Gastrocnemius medialis (tissue), 4 donors: ENCODE measurements at places on chromosomes 7 and 10. TPM values are rescaled to one million over a fixed set of nuclear protein-coding genes. Genes with fewer than 3 reads are reported as not detected.

STEAP4 gene
- total RNA-seq, result 18.0 TPM

PTPRZ1 gene
- not detected for total RNA-seq

RARRES2 gene
- 14.3 TPM for total RNA-seq

OR2A5 gene
- total RNA-seq, result not detected

NPFFR1 gene
- not detected for total RNA-seq

ZNF25 gene
- total RNA-seq, result 24.8 TPM

GBF1 gene
- total RNA-seq, result 54.9 TPM

GIMAP1 gene
- 4.1 TPM for total RNA-seq

LRRC27 gene
- total RNA-seq, result 6.1 TPM

CYP3A4 gene
- 107 TPM for total RNA-seq

IQUB gene
- 0.15 TPM for total RNA-seq

HNRNPA2B1 gene
- total RNA-seq, result 155 TPM

COL17A1 gene
- 0.63 TPM for total RNA-seq

RFC2 gene
- 15.2 TPM for total RNA-seq

ATG9B gene
- total RNA-seq, result not detected

PTN gene
- 0.87 TPM for total RNA-seq

PIK3AP1 gene
- 3.1 TPM for total RNA-seq

SOSTDC1 gene
- not detected for total RNA-seq

LIPN gene
- total RNA-seq, result not detected

UCN3 gene
- not detected for total RNA-seq

STAG3 gene
- total RNA-seq, result not detected
